ENCODE measurements at places on chromosomes 13 and 19.

DNA sequence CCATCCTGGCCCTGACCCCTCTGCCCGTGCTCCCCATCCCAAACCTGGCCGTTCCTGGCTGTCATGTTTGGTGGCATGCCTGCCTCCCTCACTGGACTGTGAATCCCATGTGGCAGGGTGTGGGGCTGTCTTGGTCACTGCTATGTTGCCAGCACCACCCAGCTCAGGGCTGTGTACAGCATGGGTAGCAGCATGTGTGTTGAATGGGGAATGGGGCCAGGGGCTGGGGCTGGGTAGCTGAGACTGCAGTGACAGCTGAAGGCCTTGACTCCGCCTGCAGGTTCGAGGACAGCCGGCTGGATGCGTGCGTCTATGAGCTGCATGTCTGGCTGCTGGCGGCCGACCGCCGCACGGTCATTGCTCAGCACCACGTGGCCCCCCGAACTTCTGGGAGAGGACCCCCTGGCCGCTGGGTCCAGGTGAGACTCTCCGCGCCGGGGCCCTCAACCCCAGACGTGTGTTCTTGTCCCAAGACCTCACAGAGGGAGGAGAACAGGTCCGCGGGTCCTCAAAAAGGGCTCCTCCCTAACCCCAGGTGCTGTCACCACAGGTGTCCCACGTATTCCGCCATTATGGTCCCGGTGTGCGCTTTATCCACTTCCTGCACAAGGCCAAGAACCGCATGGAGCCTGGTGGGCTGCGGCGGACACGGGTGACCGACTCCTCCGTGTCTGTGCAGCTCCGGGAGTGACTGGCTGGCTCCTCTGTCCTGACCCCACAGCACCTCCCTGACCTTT, 3.5 kb downstream of the NCCRP1 start:
- H3K27me3 ChIP-seq, result peaks cover 59% of the 10 kb centered on the region
- no peak for DNase-seq
- no peak overlapping the region for H3K27ac ChIP-seq
- H3K36me3 ChIP-seq, result no peaks in the 10 kb centered on the region
- no peak overlapping the region for H3K4me3 ChIP-seq
- H3K4me1 ChIP-seq, result peaks cover 6% of the 10 kb centered on the region

- H3K4me1 ChIP-seq, result no peaks in the 10 kb centered on the region
- H3K4me3 ChIP-seq, result no peak overlapping the region
- DNase-seq, result no peak
Observed at GRCh38 chr13:110662777-110663443, 43.0 kb downstream of the CARS2 start.

- peaks cover 2% of the 10 kb centered on the region for H3K36me3 ChIP-seq
- H3K4me3 ChIP-seq, result no peak overlapping the region
- H3K27ac ChIP-seq, result no peak overlapping the region
- no peaks in the 10 kb centered on the region for H3K27me3 ChIP-seq
- DNase-seq, result no peak
- H3K4me1 ChIP-seq, result no peaks in the 10 kb centered on the region
Observed at GRCh38 chr13:66644855-66645460, 585.2 kb downstream of the PCDH9 start.

- H3K36me3 ChIP-seq, result no peaks in the 10 kb centered on the region
- H3K4me3 ChIP-seq, result peak overlapping the region; percentile 76
- no peak for DNase-seq
Observed at GRCh38 chr19:8610936-8611300, 403 bp upstream of the ADAMTS10 start.

DNA sequence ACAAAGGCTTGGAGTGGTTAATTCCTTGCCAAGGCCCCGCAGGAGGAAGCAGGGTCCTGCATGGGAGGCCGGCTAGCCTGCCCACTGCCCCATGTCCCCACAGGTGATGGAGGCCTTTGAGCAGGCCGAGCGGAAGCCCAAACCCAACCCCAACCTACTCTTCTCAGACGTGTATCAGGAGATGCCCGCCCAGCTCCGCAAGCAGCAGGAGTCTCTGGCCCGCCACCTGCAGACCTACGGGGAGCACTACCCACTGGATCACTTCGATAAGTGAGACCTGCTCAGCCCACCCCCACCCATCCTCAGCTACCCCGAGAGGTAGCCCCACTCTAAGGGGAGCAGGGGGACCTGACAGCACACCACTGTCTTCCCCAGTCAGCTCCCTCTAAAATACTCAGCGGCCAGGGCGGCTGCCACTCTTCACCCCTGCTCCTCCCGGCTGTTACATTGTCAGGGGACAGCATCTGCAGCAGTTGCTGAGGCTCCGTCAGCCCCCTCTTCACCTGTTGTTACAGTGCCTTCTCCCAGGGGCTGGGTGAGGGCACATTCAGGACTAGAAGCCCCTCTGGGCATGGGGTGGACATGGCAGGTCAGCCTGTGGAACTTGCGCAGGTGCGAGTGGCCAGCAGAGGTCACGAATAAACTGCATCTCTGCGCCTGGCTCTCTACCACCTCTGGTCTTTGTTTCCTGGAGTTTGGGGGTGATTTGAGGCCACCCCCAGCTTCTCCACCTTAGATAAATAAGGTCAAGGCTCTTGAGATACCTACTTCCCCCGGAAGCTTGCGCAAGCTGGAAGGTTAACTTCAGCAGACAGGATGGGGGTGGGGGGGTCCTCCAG, 2.6 kb downstream of the B3GNT8 start:
- H3K4me3 ChIP-seq, result no peak overlapping the region
- H3K27me3 ChIP-seq, result no peaks in the 10 kb centered on the region
- H3K27ac ChIP-seq, result no peak overlapping the region
- H3K4me1 ChIP-seq, result peaks cover 10% of the 10 kb centered on the region

GRCh38 chr19:55486043-55486970, 1.3 kb downstream of the NAT14 start:
- H3K36me3 ChIP-seq, result no peaks in the 10 kb centered on the region
- H3K27me3 ChIP-seq, result no peaks in the 10 kb centered on the region
- DNase-seq, result no peak
- H3K4me3 ChIP-seq, result peak overlapping the region; percentile 63

- no peaks in the 10 kb centered on the region for H3K4me1 ChIP-seq
- H3K4me3 ChIP-seq, result no peak overlapping the region
- H3K27me3 ChIP-seq, result no peaks in the 10 kb centered on the region
- no peak for DNase-seq
- no peaks in the 10 kb centered on the region for H3K36me3 ChIP-seq
- no peak overlapping the region for H3K27ac ChIP-seq
Observed at GRCh38 chr13:35489050-35489449, 12.6 kb upstream of the MAB21L1 start.

- no peaks in the 10 kb centered on the region for H3K27me3 ChIP-seq
- no peaks in the 10 kb centered on the region for H3K36me3 ChIP-seq
- no peak for DNase-seq
- H3K4me3 ChIP-seq, result no peak overlapping the region
Observed at GRCh38 chr19:5191091-5191490, 149.5 kb downstream of the PTPRS start.

GRCh38 chr19:44757735-44758505, 9.4 kb downstream of the BCL3 start:
- H3K4me1 ChIP-seq, result peaks cover 21% of the 10 kb centered on the region
- DNase-seq, result peak; percentile 90
- peaks cover 71% of the 10 kb centered on the region for H3K27me3 ChIP-seq
- no peak overlapping the region for H3K27ac ChIP-seq

Data from neural progenitor cell (in vitro differentiated cells).